RCC 7860 (cell line): ENCODE measurements at places on chromosomes 7 and 10.

DNA sequence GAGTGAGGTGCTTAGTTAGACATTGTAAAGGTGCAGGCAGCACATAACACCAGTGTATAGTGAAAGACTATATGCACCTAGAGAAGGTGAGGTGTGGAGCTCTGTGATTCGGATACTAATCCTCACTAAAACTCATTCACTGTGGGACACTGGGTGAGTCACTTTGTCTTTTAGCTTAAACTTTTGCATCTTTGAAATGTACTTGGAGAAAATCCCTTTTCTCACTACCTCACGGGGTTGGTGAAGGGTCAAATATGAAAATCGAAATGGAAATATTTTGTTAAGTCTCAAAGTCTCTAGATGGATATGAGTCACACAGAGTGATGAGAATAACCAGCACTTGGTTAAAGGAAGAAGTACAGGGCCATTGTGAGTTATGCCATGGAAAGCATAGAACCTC lies 38.0 kb downstream of the MDFIC start:
- DNase-seq = no peak

GRCh38 chr7:151032936-151033863 lies 5.0 kb downstream of the ABCB8 start:
- DNase-seq = no peak

GRCh38 chr10:99341860-99342490 lies 12.8 kb downstream of the CNNM1 start:
- peak; percentile 37 for DNase-seq

DNA sequence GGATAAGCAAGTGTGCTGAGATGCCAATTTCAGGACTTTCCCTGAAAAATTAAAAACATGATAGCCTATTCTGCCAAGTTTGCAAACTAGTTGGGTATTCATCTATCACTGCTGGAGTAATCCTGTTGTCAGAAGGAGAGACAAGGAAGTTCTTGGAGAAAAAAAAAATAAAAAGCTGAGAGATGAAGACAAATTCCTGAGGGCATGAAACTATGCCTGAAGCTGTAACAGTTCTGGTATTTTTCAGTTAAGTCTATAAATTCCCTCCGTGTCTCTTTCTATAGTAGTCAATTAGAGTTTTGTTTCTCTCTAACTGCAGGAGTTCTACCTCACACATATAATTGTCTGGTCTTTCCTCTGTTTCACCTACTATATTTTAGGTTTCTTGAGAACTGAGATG lies 95.7 kb downstream of the DGKB start:
- no peak for DNase-seq

DNA sequence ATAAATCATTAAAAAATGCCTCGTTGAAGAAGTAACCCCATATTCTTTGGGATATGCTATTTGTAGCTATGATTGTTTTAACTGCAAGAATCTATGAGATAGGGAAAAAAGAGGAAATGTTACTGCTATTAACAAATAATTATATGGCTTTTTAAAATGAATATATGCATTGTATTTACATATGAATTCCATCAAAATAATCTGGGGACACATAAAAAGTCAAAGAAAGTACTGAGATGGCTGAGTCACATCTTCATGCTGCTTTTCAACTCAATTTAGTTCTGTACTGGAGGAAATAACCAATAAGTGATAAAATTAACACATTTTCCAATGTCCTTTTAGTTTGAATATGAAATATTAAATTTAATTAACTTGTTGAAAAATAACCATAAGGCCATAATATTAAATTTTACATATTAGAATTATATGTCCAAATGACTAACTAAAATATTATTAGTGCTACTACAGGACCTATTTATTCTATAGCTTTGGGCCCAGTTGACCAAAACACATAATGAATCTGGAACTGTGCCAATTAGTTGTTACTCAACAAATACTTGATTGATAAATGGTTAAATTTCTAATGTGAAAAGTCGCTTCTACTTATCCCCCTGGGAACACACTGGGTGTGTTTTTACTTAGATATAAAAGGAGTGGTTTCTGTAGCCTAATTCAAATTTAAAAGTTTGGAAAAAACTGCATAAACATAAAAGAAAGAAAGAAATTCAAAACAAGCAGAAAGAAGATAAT lies 214.6 kb upstream of the PFKP start:
- no peak for DNase-seq

GRCh38 chr10:1564791-1565190 lies 172.5 kb downstream of the ADARB2 start:
- no peak for DNase-seq

GRCh38 chr7:3162289-3162688 lies 118.6 kb upstream of the CARD11 start:
- no peak for DNase-seq

GRCh38 chr10:26725837-26726727 lies 28.6 kb downstream of the PDSS1 start:
- peak; percentile 56 for DNase-seq

DNA sequence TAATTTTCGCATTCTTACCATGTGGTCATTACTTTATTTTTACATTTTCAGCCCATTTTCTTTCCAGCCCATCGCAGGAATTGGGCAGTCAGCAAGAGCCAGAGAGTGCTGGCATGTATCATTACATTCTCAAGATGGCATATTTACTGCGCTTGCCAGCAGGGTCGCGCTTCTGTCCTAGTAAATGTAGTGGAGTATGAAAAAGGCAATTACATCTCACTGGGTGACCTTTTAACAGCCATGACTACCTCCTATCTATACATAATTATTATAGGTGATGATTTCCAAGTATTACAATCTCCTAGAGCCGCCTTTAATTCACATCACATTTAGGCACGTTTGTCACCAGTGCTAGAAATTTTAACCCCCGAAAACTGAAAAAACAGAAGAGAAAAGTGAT lies 433.7 kb upstream of the MGMT start:
- no peak for DNase-seq

DNA sequence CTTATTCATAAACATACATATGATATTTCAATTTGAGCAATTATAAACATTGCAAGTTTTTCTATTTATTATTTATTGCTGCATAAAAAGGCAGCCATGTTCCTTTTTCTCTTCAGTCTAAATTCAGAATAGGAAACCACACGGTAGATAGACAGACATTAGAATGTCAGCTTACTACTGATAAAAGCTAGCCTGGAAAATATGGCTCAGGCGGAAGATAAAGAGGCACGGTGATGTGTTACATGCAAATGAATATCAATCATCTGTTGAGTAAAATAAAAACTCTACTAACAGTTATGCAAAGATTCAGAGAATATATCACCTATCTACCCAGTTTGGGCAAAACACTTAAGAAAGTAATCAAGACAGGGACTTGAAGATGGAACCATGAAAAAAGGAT lies 73.5 kb upstream of the PDSS1 start:
- no peak for DNase-seq

- DNase-seq = peak; percentile 41
These were observed 6.5 kb downstream of the MDH2 start for GRCh38 chr7:76054123-76055120.

- no peak for DNase-seq
These were observed 24.5 kb downstream of the OGDHL start for GRCh38 chr10:49737474-49738201.

GRCh38 chr7:44268671-44269070 lies 56.7 kb downstream of the CAMK2B start:
- DNase-seq = no peak

- no peak for DNase-seq
These were observed 994 bp upstream of the MAGI2 start for GRCh38 chr7:79454361-79454960.

- no peak for DNase-seq
These were observed 53.2 kb upstream of the GPR37 start for GRCh38 chr7:124818807-124819206.

GRCh38 chr10:75793848-75794247 lies 362.4 kb downstream of the LRMDA start:
- no peak for DNase-seq

- no peak for DNase-seq
These were observed 1093.1 kb upstream of the LRRN3 start for GRCh38 chr7:109997837-109998236.

DNA sequence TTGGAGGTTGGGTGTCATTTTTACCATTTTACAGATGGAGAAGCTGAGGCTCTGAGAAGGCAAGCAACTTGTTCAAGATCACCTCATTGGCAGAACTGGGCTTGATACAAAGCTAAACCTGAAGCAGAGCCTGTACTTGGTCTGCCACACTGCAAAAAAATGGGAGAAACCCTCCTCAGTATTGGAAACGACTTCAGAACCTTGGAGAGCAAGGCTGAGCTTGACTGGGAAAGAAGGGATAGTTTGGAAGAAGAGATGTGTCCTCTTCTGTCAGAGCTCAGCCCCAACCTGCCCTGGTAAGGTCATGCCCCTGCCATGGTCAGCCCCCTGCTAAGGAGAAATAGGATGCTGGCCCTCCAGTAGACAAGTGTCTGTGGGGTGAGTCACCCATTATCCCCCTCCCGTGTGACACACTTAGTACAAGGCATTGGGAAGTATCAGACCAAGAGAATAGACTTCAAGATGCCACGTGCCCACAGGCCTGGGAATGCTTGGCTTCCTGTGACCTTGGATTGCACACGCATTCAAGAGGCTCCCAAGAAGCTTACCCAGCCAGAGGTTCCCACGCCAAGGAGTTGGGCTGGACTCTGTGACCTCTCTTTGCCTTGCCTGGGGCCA lies 56.2 kb upstream of the SMNDC1 start:
- DNase-seq = peak; percentile 72

- DNase-seq = peak; percentile 19
These were observed 145.4 kb downstream of the PTPRN2 start for GRCh38 chr7:158442260-158442659.

GRCh38 chr10:1399431-1400100 lies 337.8 kb downstream of the ADARB2 start:
- DNase-seq = no peak

DNA sequence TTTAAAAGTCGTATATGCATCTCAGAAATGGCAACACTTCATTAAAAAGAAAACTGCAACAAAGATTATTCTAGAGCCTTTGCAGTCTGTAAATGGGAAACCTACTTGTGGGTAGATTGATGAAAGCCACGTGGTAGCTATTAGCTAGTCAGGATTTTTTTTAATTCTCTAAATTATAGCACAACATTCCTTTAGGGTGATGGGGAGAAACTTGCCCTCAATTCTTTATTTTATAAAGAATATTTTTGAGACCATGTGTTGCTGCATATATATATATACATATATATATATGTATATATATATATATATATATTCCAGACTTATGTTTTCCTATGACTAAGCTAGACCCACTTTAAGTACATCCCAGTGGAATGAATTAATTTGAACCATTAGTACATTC lies 118.0 kb downstream of the PPP1R3A start:
- DNase-seq = no peak

GRCh38 chr7:4861673-4862072 lies at the start of gene PAPOLB:
Gene PAPOLB, minus strand, starts transcription at chr7:4862030. Its CDS starts 220 bp downstream, at chr7:4861810.
- DNase-seq = no peak

DNA sequence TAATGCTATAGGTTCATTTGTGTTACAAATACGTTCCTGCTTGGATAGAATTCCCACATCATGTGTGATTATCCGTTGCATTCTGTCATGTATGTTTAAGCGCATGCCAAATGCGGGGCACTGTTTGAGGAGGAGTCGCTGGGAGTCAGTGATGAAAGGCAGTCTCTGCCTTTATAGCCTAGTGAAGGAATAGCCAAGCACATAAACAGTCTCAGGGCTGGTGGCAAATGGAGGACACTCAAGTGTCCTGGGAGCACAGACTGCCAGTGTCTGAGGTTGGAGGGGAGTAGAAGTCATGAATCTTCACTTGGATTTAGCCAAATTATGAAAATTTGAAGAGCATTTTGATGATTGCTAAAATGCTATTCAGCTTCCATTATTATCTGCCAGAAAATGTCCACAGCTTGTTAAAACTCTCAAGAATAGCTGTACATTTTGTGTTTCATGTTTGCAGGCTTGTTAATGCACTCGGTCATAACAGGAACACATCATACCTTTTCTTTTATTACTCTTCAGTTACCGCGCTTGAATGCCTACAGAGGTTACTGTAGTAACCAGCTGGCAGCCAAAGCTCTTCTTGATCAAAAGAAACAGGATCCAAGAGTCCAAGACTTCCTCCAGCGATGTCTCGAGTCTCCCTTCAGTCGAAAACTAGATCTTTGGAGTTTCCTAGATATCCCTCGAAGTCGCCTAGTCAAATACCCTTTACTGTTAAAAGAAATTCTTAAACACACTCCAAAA lies 41.6 kb downstream of the NET1 start:
- no peak for DNase-seq

GRCh38 chr10:110755781-110756180 lies 111.6 kb downstream of the RBM20 start:
- DNase-seq = peak; percentile 28

- no peak for DNase-seq
These were observed 102.8 kb downstream of the TNS3 start for GRCh38 chr7:47478926-47479711.

- no peak for DNase-seq
These were observed 572.4 kb downstream of the GLRX3 start for GRCh38 chr10:130708465-130709070.

DNA sequence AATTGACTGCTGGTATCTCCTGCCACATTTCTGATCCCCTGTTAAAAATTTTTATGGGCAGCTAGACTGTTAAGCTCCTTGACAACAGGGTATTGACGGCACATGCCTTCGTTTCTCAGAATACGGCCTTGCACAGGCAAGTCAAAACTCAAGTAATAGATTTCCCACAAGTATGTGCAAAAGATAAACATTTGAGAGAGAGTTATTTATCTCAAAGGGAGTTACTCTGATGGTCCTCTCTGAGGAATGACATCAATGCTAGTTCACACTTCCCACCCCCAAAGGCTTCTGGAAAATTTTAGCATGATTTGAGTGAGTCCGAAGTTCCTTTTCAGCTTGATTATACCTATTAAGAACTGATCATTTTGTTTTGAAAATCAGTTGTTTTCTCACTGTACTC lies 71.9 kb downstream of the JCAD start:
- DNase-seq = no peak

- no peak for DNase-seq
These were observed 27.4 kb upstream of the ELN start for GRCh38 chr7:74000489-74001149.

- DNase-seq = no peak
These were observed 12.4 kb downstream of the MAT1A start for GRCh38 chr10:80277016-80277415.
